ENCODE measurements at places on chromosomes 6 and 20.

DNA sequence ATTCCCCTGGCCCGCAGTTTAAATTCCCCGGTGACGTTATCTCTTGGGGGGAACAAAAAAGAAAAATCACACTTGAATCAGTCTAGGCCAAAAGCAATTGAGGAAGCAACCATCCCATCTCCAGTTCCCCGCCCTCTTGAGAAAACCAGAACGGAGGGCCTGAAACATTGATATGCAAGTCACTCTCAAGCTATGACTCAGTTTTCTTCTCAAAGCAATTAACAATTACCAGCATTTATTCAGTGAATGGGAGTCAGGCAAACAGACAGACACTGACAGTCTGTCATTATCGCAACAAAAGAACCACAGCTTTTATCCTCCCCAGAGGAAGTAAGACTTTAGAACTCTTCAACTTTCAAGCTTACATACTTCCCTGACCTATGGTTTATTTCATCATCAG, 100.9 kb downstream of the OPRM1 start:
- no peak for DNase-seq

DNA sequence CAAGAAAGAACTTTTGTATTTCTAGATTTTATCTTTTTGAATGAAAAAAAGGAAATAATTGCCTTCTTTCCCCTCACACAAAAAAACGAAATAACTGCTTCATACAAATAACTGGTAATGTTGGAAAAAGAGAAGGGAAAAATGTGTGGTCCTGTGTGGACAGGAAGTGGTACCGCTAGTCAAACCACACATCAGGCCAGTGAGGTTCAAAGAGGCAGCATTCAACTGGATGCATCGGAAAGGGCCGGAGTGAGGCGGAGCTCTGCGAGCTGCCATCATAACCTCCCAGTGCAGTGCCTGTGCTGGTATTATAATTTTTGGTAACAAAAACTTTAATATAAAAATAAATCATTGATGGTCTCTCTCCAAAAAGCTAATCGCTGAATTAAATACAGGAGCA, 111.2 kb downstream of the IRF4 start:
- no peak for DNase-seq

DNA sequence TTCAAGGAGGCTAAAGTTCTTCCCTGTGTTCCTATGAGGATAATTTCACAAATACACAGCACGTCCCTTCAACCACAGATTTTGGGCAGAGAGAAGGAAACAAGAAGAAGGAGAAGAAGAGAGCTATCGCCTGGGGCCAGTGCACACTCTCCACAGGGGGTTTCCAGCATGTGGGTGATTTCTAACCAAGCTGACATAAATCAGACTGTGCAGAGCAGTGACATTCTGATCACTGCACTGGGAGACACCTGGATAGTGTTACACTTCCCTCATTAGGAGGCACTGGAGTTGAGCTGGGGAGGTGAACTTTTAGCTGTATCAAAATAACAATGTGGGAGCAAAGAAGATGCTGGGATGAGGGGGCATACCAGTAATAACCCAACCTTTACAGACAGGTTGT, 71.8 kb upstream of the CENPW start:
- DNase-seq = no peak

- no peak for DNase-seq
Observed at GRCh38 chr6:33126101-33126714, 50.4 kb downstream of the HLA-DPB1 start.

GRCh38 chr6:22829070-22829469, 259.7 kb downstream of the HDGFL1 start:
- DNase-seq = no peak

DNA sequence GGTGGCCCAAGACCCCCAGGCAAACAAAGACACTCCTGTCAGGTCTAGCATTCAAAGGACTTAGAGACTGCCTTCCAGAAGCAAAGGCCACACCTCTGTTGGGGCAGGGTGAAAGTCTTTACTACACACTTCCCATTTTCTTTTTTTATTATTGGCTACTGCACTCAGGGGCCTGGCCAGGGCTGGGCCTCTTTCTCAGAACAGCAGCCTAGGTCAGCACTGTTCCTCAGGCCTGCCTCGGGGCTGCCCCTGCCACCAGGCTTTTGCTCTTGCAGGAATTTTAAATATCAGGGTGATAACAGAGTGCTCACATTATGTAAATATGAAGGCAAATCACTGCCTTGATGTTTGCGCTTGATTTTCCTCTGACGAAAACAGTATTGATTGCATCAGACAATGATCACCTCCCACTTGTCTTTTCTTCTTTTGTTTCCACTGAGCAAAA, 18.5 kb downstream of the GSTA4 start:
- no peak for DNase-seq

DNA sequence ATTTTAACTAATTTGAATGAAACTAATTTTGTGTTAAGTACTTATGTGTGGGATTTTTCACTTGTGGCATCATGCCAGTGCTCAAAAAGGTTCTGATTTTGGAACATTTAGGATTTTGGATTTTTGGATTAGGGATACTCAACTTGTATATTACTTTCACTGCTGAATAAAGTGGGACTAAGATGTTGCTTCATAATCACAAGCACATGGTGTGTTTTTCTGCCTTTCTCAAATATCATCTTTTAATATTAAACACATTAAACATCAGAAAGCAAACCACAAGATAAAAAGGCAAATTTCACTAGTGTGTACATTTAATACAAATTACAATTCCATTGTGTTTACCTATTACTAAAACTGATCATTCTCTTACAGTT, 89.8 kb downstream of the ARHGAP18 start:
- DNase-seq = no peak

- no peak for DNase-seq
Observed at GRCh38 chr6:157964100-157964499, 17.6 kb upstream of the SYNJ2 start.

- no peak for DNase-seq
Observed at GRCh38 chr6:85408039-85408438, 41.8 kb upstream of the NT5E start.

DNA sequence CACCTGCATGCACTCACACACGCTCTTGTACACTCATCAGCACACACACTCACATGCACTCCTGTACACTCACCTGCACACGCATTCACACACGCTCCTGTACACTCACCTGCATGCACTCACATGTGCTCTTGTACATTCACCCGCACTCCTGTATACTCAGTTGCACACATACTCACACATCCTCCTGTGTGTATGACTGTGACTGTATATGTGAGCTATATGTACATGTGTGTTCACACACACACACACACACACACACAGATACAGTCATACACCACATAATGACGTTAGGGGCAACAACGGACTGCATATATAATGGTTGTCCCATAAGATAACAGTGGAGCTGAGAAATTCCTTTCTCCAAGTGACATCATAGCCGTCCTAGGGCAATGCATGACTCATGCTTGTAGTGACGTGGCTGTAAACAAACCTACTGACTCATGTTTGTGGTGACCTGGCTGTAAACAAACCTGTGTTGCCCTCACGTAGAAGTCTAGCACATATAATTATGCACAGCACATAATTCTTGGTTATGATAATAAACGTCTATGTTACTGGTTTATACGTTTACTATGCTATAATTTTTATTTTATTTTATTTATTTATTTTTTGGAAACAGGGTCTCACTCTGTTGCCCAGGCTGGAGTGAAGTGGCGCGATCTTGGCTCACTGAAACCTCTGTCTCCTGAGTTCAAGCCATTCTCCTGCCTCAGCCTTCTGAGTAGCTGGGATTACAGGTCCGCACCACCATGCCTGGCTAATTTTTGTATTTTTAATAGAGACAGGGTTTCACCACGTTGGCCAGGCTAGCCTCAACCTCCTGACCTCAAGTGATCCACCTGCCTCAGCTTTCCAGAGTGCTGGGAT, 22.8 kb upstream of the TAF4 start:
- DNase-seq = no peak

GRCh38 chr20:17873410-17874270, 95.0 kb downstream of the SNX5 start:
- DNase-seq = no peak

- DNase-seq = no peak
Observed at GRCh38 chr6:37990762-37991525, 171.4 kb downstream of the ZFAND3 start.

- no peak for DNase-seq
Observed at GRCh38 chr6:132004668-132005067, 53.5 kb upstream of the CCN2 start.

DNA sequence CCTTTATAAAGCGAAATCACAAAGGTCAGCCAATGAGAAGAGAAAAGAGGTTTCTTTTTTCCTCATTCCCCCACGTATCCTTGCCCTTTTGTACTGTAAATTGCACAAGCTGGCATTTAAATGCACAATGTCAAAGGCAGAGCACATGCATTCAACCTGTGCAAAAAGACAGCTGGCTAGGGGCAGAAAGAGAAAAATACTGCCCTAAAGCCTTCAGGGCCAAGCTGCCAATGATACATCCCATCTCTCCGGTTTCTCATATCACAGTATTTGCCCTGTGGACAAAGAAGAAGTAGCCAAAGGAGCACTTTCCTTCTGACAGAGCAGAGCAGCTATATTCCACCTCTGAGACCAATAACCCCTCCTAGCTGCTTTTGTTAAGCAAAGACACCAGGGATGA, 219.2 kb downstream of the TRDN start:
- DNase-seq = no peak

GRCh38 chr6:9233226-9233625, 797.9 kb upstream of the SLC35B3 start:
- no peak for DNase-seq

DNA sequence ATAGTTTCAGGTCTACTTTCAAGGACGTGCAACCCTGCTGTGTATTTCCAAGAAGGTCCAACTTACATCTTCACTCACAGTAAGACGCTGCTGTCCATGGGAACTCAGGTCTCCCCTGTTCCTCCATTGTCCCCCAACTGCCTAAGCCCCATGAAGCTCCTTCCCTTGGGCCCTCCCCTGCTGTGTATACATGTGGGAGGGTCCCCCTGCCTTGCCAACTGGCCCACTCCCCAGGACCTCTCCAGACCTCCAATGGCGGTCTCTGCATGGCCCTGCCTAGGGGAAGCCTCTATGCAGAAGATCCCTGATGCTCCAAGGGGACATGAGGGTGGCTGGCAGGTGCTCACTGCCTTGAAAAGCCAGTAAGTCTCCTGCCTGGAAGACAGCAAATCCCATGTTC, 186.7 kb upstream of the CST7 start:
- no peak for DNase-seq

GRCh38 chr6:111597291-111598086, 8.2 kb downstream of the TRAF3IP2 start:
- no peak for DNase-seq

DNA sequence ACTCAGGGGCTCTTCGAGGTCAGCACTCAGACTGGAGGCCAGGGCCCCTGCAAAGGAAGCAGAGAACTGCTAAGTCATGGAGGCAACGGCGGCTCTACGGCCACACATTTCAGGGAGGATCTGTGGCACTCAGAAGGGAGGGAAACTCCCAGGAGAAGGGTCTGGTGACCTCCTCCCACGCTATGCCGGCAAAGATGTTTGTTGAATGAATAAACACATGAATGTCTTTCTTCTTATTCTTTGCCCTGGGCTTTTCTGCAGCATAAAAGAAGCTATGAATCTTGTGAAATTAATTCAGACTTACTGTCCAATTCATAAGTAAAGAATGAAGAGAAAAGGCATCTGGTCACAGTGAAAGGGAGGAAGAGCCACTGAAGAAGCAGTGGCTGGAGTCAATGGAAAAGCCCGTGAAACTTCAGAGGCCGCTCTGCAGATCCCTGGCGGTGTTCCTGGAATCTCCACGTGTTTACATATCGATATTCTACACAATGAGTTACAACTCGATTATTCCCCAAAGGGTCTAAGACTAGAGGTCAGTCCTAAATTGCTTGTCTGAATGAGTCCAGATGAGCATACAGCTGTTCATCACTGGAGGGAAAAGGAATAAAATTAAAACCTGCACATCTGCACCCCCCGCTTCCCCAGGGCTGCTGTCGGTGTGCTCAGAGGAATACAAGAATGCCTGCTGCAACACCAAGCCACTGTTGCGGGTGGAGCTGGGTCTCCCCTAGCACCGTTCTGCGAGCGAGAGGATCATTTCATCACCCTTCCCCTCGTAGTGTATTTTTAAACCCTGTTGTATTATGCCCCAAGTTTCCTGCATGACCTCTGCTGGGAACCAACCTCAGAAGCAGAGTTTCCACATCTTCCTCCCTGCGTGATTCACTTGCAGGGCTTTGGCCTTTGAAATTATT, 25.6 kb downstream of the INSM1 start:
- no peak for DNase-seq

GRCh38 chr6:150813319-150813992, 52.0 kb upstream of the MTHFD1L start:
- no peak for DNase-seq

DNA sequence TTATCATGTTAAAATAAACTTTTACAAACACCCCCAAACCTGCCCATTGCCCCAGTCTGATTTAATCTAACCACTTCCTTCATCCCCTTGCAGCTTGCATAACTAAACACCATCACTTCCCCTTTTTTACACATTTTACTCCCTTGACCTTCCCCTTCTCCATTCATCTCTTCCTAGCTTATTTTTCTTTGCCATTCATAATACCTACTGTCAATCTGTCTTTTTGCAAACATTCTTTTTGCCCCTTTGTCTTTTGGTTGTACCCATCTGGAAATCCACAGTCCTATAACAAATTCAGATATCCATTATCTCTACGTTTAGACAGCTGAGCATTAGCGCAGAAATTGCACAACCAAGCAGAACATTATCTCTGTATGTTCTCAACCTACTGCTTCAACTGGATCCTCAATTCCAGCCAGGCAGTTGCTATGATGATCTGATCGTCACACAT, 51.2 kb downstream of the C6orf52 start:
- no peak for DNase-seq

GRCh38 chr20:32281711-32282110, 4.3 kb downstream of the KIF3B start:
- DNase-seq = no peak

DNA sequence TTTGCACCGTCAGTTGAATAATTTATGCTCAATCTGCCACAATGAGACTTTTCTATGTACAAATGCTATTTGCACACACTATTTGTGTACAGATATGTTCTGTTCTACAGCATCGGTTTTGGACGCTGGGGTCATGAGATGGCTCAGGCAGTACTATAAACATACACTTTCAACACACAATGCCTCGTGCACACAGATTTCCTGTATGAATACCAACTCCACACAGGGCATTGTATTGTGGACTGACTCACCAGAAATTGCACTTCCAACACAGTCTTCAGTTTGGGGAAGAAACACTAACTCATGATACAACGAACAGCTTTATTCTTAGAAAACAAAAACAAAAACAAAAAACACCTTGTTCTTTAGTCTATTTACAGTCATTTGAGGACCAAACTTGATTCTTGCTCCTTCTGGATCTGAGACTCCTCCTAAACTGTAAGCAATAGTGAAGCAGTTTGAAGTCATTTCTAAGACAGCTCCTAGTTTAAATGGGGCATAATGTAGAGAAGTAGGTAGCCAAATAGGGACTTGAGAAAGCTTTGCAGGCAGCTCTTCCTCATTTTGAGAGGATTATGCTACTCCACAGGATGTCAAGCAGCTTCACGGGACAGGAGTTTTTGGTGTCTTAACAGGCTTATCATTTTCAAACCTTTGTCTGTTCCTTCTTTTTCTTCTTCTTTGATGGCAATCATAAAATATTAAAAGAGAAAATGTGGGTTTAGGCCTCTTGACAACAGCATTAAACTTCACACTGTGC, 33.7 kb downstream of the GJA10 start:
- DNase-seq = no peak

GRCh38 chr6:118319894-118320649, 228.0 kb upstream of the PLN start:
- DNase-seq = no peak

- DNase-seq = no peak
Observed at GRCh38 chr20:62489932-62490263, 14.1 kb upstream of the GATA5 start.

GRCh38 chr6:156830126-156830525, 52.9 kb downstream of the ARID1B start:
- DNase-seq = no peak

Measured in cortex of kidney (tissue), 1 donor.